ENCODE measurements at places on chromosomes 4 and X.

DNA sequence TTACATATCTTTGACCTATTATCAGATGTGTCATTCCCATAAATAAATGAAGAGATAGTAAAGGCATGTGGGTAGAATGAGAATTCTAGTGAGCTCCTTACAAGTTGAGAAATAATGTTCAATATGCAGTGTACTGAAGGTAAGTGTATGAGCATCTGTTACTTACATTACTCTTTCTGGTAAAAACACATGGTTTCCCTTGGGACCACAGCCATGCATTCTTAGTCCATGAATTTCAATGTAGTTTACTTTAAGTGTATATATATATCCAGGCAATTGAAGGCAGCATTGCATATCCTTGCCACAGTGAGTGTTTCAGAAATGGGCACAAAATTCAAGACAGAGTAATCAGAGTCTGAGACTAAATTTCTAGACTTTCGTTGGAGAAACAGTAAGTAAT is 277.2 kb downstream of the CXXC4 start:
- DNase-seq: no peak

DNA sequence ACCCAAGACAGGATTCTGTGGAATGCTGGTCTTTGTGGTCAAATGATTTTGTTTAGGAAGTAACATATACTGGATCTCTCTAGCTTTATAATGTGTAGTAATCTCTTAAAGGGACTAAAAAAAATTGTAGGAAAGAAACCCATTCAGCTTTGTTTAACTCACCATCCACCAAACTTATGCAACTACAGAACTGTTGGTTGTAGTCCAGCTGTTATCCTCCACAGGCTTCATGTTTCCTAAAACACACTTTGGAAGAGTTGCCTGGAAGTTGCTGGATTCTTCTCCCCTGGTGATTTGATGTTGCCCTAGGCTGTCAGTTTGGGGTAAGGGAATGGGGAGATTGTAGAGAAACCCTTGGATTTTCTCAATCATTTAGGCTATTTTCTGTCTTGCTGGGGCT is 89.3 kb downstream of the RLIM start:
- DNase-seq: no peak

DNA sequence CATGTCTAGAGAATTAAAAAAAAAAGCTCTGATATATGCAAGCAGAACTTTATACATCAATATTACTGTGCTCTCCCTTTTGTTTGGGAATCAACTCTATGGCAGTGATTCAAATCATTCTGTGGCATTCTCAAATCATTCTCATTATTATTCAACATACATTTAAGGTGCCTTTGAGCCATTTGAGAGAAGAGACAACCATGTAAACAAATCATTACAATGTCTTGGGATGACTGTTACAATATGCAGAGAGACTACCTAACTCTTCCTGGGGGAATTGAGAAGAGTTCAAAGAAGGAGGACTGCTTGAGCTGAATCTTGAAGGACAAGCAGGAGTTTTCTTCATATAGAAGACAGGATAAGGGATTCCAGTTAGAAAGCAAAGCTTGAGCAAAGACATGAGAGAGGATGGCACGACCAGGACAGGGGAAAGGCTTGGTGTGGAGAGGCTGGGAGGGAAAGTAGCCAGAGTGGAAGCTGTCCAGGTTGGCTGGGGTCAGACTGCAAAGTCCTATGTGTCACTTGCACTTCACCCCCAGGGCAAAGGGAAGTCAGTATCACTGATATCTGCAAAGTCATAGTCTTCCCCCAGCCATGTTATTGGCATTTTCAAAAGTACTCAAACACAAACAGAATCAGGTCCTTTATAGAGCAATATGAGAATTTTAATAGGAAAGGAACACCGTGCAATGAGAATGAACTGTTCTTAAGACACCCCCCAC is 9.0 kb downstream of the SEC24D start:
- DNase-seq: peak; percentile 26

DNA sequence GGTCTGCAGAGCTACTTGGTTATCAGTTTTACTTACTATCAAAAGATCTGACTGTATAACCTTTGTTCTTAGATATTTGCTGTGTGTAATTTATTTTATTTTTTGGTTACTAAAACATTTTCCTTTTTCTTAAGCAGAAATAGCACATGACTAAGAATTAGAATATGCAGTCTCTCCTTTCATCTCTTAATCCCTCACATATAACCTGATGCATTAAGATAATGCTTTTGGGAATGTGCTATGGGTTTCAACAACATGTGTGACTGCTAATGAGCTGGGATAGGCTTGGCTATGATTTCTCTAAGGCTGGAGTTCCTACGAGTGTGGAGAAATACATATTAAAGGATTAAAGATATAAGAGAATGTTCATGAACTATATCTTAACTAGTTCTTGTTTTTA is 41.5 kb downstream of the SHROOM3 start:
- no peak for DNase-seq

DNA sequence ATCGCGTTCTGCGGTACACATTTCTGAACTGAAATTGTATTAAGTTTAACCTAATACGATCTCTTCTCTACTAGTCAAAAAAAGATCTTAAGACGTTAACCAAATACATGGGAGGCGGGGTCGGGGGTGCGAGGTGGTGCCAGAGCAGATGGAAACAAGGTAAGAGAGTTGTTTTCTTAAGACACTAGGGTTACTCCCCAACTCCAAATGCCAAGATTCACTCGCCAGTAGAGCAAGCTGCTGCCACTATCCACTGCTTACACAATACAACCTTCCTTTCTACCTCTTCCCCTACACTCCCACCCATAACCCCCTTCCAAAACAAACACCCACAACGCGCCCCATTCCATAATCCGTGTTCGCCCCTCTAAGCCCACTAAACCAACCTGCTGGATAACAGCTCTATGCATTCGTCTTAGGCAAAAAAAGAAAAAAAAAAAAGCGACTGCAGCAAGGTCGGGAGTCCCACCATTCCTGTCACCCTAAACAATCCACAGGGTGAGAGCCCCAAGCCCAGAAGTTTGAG is 1.3 kb downstream of the LCORL start:
- no peak for DNase-seq

DNA sequence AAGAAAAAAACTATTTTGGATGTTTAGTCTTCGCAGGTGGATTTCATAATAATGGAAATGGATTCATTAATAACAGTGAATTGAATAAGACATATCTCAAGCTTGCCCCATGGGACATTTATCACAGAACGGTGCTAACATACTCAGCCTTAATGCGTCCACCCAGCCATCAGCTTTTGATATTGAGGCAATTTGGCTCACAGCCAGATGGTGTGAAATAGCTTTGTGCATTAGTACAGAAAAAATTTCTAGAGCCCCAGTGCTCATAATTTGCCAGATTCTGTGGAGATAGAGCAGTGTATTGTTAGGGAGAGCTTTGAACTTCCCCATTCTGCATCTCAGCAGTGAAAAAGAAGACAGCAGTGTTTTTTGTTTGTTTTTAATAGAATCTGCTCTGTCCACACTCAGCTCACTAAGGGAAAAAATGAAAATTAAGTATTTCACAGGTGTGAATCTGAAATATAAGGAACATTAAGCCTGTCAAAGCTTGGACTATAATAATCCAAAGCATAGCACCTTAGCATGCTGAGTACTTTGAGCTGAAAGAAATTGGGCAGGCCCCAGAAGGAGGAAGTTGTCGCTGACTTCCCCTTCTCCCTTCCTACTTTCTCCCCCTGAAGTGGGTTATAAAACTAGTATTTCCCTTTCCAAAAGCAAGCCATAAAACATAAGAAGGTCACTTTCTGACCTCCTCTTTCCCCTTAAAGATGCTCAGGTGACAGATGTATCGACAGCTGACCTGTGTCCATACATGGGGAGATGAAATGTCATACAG is 295.8 kb downstream of the MAGEB5 start:
- DNase-seq: peak; percentile 3
